Myocyte (in vitro differentiated cells): ENCODE measurements at places on chromosomes 7 and 10.
A peak's percentile ranks its signal among the peaks of the same experiment; 100 is the strongest.

DNA sequence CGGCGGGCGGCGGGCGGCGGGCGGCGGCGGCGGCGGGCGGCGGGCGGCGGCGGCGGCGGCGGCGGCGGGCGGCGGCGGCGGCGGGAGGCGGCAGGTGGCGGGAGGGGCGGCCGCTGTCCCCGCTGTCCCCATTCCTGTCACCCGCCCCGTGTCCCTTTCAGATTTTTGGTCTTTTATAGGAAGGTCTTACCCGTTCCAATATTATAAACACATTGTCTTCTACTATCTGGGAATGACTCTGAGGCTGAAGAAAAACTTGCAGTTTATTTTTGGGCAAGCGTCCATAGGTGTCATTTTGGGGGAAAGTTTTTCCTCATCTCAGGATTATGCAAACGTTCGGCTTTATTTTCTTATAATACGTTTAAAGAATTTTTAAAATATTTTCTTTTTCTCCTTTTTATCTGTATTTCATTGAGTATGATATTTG, 578 bp downstream of the ZNF713 start:
- DNase-seq = peak; percentile 23

GRCh38 chr10:122588381-122588780, 27.8 kb downstream of the DMBT1 start:
- DNase-seq = peak; percentile 87

DNA sequence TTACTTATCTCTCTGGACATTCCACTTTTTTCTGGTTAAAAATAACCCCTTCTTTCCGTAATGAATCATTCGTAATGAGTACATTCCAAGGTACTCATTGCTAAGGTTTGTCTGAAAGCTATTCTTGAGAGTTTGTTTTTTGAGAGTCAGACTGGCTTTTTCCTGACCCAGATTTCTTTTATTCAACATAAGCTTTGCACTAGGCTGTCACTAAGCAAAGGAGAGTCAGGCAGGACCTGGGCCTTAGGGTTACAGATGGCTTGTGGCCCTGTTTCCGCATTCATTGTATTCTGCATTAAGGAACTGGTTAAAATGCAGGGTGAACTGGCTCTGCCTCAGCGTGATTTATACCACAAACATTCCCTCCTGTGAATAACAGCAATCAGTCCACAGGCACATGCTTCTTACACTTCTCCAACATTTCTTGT, 84.1 kb downstream of the POM121L12 start:
- DNase-seq = peak; percentile 33

GRCh38 chr7:15864626-15864991, 178.1 kb upstream of the MEOX2 start:
- no peak for DNase-seq

GRCh38 chr10:129039406-129040370, 427.4 kb upstream of the MGMT start:
- DNase-seq = no peak

- DNase-seq = no peak
Observed at GRCh38 chr7:25105911-25106310, 19.1 kb downstream of the CYCS start.

DNA sequence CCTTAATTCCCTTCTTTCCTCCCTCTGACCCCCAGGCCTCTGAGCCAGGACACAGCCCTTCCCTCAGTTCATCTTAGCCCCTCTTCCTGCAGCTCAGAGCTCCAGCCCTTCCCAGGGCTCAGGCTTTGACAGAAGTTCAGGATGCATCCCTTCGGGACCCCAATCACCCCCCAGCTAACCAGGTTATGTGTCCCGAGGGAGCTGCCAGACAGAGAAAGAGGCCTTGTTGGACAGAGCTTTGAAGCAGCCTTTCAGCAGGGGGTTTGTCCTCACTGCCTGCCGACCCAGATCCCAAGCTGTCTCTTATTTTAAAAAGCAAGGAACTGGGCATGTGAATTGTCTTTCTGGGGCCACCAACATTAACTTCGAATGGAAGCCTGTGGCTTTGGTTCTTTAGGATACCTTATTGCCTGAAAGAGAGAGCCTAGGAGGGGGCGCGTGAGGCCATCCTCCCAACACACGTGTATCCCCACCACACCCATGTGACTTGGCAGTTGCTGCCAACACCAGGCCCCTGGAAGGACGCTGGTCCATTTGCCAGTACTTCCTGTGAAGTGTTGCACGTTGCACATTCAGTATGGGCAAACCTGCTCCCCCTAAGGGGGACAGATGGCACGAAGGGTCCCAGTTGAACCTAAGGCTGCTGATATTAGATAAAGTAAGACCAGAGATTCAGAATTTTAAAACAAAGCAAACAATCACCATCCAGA, 858 bp downstream of the CCDC136 start:
- no peak for DNase-seq

GRCh38 chr7:84207025-84207424, 12.4 kb upstream of the SEMA3A start:
- no peak for DNase-seq

DNA sequence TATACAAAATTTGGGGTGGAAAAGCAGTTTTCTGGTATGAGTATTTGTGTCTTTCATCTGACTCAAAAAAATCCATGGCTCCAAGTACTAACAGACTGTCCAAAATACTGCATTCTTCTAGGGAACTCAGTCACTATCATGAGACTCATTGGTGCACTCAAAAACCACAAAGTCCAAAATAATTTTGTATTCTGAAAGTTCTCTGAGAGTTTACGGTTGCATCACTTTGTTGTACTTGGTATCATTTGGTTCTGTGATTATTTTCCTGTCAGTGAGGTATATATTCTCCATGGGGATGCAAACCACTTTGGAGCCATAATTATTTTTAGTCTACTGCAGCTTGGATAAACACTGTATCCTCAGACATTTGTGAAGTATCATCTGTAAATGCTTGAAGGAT, 28.0 kb upstream of the CABCOCO1 start:
- DNase-seq = peak; percentile 47

- DNase-seq = no peak
Observed at GRCh38 chr10:49620286-49620810, 6.5 kb downstream of the CHAT start.

DNA sequence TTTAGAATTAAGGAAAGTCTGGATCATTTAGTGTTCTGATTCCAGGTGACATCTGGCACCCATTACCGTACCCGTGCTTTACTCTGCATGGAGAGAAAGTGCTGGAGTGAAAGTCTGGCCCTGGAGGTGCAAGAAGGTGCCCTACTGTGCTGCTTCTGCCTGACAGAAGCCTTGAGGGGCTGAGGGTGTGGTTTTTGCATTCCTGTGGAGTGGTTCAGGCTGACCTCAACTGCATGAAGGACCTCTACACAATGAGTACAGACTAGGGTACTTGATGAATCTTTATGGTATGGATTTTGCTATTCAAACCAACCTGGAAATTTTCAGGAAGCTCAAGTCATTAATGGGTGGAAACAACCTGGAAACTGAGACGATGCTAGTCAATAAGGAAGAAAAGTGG, 45.1 kb upstream of the GSAP start:
- no peak for DNase-seq

- DNase-seq = peak; percentile 83
Observed at GRCh38 chr7:27179503-27180430, 5.3 kb downstream of the HOXA11 start.

- DNase-seq = no peak
Observed at GRCh38 chr7:51224811-51225595, 91.6 kb downstream of the COBL start.

DNA sequence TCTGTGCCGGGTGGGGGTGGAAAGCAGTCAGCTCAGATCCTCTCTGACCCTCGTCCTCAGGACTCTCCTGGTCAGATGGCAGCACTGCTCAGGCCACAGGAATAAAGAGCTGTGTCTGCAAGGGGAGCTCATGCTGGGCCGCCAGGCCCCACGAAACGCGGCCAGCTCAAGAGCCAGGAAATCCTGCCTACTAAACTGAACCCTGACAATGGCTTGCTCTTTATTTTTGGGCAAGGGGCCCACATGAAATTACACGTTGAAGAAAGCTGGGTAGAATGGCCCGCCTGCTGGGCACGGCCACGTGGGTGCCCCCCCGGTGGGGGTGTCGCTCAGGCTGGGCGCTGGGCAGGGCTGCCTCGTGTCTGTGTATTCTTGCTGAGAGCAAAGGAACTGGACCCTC, 103.0 kb downstream of the ITIH5 start:
- DNase-seq = no peak

DNA sequence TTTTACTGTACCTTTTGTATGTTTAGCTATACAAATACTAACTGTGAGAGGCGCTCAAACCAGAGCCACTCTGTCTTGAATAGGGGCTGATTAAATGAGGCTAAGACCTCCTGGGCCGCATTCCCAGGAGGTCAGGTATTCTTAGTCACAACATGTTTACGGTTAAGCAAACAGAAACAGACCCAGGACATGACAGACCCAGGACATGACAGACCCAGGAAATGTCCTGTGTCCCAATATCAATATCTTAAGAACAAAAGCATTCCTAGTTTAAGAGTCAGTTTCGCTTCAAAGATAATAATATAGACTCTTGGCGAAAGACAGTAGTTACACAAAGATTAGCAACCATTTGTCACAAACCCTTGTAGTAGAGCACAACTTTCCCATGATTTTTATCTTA, 304.5 kb downstream of the CCSER2 start:
- DNase-seq = no peak

DNA sequence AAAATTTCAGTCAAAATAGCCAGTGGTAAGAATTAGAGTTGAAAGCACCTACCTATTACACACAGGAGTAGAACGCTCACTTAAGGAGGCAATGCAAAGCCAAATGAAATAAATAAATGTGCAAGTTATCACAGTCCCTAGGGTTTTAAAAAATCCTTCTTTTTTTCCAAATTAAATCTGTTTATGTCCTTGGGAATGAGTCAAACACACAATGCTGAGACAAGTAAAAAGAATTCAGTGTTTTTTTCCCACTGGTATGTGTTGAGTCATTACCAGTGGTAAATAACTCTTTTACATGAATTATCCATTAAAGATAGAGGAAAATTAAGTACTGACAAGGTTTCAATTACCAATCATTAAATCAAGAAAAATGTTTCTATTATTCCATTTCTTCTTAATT, 438.6 kb downstream of the TNS3 start:
- peak; percentile 57 for DNase-seq

- DNase-seq = peak; percentile 19
Observed at GRCh38 chr10:15824498-15824897, 35.8 kb downstream of the MINDY3 start.

DNA sequence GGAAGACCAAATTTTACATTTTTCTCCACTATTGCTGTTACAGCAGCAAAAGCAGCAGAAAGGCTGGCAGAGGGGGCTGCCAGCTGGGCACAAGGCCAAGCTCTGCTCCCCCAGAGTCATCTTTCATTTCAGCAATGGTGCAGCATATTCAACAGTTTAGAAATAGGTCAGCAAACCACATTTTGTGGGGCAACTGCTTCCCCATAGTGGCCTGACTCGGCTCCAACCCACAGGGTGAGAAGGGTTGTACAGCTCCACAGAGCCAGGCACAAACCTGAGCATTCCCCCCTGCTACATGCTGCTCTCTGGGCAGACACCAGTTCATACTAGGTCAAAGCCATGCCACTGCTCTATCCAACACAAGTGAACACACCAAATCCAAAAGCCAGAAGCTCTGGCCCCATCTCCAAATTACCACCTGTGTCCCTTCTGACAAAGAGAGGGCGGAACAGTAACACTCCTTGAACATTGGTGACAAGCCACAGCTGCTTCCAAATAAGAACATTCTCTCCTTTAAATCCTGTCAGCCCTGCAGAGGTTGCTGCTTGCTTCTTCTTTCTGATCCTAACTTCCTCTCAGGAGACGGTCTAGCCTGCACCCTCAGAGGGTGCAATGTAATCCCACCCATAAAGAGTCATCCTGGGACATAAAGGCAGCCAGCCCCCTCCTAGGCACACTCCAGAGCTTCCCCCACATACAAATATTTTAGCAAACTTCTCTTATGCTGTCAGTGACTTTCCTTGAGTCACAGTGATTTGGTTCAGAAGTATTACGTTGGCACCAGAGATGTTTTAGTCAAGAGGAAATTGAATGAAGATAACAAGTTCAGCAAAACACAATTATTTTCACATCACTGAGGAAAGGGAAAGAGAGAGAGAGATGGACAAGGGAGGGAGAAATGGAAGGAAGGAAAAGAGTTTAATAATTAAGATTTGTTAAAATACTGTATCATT, 39.0 kb upstream of the SLIT1 start:
- peak; percentile 22 for DNase-seq

DNA sequence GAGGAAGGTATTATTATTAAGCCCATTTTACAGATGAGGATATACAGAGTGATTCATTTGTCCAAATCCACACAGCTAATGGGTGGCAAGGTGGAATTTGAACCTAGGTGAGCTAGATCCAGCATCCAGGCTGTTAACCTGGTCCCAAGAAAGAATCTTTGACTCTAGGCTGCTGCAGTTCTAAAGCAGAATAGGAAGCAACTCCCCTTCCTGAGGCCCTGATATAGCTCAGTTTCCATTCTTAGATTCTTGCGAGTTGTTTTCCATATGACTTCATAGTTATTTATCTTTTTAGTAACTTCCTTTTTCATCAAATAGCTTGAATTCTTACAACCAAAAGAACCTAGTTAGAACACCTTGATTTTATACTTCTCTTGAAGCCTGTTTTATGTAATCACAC, 24.1 kb upstream of the ZC3HAV1L start:
- no peak for DNase-seq

- DNase-seq = peak; percentile 14
Observed at GRCh38 chr7:138089080-138089901, 13.0 kb downstream of the AKR1D1 start.

- DNase-seq = no peak
Observed at GRCh38 chr7:30072735-30073134, 44.5 kb downstream of the PLEKHA8 start.

GRCh38 chr10:4067931-4068561, 283.0 kb upstream of the KLF6 start:
- no peak for DNase-seq

DNA sequence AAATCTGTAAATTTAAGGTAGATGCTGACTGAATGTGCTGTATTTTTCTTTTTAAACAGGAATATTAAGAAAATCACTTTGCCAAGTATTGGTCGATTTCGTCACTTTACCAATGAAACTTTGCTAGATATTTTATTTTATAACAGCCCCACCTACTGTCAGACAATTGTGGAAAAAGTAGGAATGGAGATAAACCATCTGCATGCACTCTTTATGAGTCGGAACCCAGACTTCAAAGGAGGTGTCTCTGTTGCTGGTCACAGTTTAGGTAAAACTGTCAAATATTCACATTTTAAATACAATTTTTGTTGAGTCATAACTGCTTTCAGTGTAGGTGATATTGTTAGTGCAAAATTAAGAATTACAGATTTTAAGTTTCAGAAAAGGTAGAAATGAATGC, 25.2 kb downstream of the SEC23IP start:
- DNase-seq = no peak
